COLO829 (cell line): ENCODE measurements at places on chromosomes 1 and 21.
A peak's percentile ranks its signal among the peaks of the same experiment; 100 is the strongest.

GRCh38 chr1:16977377-16977776 is 3.0 kb downstream of the MFAP2 start:
- no peak for DNase-seq

DNA sequence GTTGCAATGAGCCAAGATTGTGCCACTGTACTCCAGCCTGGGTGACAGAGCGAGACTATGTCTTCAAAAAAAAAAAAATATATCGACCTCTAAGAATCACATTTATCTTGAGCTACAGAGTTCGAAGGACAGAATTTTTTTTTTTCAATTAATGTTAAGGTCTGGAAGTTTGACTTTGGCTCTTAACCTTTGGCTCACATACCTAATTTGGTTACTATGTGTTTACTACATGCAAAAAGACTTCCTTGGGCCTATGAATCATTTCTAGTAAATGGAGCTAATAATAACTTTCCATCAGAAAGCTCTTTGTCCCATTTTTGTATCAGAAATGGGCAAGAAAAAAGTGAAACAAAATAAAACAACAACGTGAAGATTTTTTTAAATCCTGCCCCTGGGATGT is 351.2 kb downstream of the SMYD3 start:
- DNase-seq = peak; percentile 76

- DNase-seq = no peak
Measured at GRCh38 chr1:34907487-34908090, 21.9 kb downstream of the DLGAP3 start.

GRCh38 chr1:30054126-30054525 is 669.3 kb downstream of the MATN1 start:
- DNase-seq = no peak

DNA sequence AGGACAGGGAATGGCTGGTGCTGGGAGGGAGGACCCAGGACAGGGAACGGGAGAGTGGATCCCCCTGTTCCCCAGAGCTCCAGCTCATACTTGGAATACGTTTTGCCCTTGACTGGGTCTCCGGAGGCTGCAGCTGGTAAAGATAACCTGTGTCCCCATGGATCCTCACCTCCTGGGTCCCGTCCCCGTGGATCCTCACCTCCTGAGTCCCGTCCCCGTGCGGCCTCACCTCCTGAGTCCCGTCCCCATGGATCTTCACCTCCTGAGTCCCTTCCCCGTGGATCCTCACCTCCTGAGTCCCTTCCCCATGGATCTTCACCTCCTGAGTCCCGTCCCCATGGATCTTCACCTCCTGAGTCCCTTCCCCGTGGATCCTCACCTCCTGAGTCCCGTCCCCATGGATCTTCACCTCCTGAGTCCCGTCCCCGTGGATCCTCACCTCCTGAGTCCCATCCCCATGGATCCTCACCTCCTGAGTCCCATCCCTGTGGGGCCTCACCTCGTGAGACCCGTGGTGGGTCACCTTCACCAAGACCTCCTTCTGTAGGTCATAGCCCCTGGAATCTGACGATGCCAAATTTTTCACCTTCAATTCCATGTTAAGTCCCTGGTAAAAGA is 61.4 kb downstream of the SCCPDH start:
- DNase-seq = no peak

- peak; percentile 83 for DNase-seq
Measured at GRCh38 chr1:116574581-116575291, 3.9 kb upstream of the CD58 start.

GRCh38 chr1:240194120-240194519 is 102.4 kb downstream of the FMN2 start:
- DNase-seq = no peak

- no peak for DNase-seq
Measured at GRCh38 chr1:190808035-190808434, 330.4 kb upstream of the BRINP3 start.

DNA sequence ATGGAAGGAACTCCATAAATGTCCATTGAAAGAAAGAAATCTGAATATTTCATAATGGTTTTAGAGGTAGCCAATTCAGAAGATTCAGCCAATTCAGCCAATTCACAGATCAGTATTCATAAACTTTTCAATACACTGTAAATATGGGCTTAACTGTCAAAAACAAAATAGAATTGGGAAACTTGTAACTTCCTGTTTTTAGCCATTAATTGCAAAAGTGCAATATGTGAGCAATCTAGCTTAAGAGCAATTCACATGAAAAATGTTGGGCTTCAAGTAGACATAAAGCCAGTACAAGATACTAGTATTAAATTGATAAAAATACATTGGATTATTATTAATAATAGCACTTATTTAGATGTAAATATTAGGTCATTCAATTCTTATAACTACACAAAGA is 27.5 kb upstream of the PLPPR4 start:
- DNase-seq = no peak

- DNase-seq = no peak
Measured at GRCh38 chr1:182394055-182394775, 2.6 kb upstream of the GLUL start.

DNA sequence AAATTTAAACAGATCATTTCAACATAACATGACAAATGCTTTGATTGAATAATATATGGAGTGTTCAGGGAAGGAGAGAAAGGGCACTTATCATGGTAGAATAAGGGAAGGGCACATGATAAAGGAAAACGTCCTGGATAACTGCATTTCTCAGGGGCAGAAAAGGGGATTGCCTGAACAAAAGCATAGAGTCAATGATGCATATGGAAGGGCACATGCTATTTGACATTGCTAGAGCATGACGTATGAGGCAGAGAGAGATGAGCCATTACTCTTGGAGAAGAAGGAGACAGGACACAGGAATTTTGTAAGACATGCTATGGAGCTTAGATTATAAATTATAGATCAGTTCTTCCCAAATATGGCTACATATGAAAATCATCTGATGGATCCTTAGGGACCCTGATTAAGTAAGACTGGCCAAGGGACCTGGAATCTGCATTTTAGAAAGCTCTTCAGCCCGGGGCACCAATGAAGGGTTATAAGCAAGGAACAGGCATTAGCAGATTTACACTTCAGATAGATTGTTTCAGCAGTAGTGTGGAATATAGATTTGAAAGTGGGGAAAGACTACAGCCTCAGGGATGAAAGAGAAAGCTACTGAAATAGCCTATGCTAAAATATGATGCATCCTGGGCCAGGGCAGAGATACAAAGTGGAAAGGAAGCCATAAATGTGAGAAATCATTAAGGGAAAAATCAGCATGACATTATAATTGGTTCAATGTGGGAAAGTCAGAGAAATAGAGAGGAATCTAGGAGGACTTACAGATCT is 21.3 kb downstream of the FMO2 start:
- no peak for DNase-seq

GRCh38 chr1:96072021-96072420 is 649.6 kb upstream of the PTBP2 start:
- DNase-seq = no peak

- no peak for DNase-seq
Measured at GRCh38 chr1:39836595-39837110, 46.7 kb downstream of the TRIT1 start.

GRCh38 chr1:13930151-13930550 is 230.2 kb downstream of the PRDM2 start:
- no peak for DNase-seq

DNA sequence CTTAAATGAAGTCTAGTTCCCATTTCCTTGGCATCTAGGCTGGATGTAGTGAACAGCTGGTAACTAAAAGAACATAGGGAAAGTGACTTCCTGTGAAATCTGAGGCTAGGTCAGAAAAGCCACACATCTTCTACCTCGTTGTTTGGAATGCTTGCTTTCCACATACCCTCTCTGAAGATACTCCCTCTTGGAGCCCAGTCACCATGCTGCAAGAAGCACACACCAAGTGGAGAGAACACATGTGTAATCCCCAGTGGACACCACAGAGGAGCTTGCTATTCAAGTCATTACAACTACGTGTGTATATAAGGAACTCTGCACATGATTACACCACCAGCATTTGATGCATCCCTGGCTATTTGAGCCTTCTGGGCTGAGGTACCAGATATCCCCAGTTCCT is 125.9 kb downstream of the RGS21 start:
- no peak for DNase-seq

- no peak for DNase-seq
Measured at GRCh38 chr1:3107201-3107600, 38.2 kb downstream of the PRDM16 start.

- no peak for DNase-seq
Measured at GRCh38 chr1:112704391-112704933, 2.5 kb downstream of the RHOC start.

- DNase-seq = no peak
Measured at GRCh38 chr1:55063577-55063942, 24.2 kb downstream of the PCSK9 start.

GRCh38 chr1:192702212-192702902 is 66.4 kb downstream of the RGS13 start:
- peak; percentile 66 for DNase-seq

DNA sequence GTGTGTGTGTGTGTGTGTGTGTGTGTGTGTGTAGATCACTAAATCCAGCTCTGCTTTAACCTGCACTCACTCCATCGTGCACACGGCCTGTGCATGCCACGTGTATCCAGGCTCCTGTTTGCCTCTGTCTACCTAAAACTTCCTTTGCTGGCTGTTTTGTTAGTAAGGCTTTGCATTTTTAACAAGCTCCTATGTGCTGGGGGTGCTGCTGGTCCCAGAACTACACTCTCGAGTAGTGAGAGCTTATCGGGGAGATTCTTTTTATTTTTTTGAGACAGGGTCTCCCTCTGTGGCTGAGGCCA is 596 bp upstream of the TCEA3 start:
- DNase-seq = no peak

GRCh38 chr1:54272134-54272533 is 72.2 kb downstream of the MRPL37 start:
- DNase-seq = no peak

GRCh38 chr1:90706437-90707362 is 10.4 kb downstream of the BARHL2 start:
- peak; percentile 3 for DNase-seq

DNA sequence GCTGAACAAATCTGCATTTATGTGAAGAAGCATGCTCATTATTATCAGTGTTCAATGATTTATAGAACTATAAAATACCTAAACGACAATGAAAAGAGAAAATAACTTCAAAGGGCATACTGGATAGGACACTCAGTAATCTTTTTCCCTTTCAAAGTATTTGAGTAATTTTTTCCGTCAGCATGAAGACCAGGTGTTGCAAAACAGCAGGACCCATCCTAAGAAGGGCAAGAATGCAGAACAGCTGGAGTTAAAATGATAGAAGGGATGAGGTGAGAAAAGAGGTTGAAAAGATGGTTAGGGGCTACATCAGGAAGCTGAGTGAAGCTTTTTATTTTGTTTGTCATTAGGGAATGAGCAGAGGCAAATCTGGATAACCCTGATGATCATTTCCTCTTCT is 7.1 kb upstream of the RGS18 start:
- no peak for DNase-seq

DNA sequence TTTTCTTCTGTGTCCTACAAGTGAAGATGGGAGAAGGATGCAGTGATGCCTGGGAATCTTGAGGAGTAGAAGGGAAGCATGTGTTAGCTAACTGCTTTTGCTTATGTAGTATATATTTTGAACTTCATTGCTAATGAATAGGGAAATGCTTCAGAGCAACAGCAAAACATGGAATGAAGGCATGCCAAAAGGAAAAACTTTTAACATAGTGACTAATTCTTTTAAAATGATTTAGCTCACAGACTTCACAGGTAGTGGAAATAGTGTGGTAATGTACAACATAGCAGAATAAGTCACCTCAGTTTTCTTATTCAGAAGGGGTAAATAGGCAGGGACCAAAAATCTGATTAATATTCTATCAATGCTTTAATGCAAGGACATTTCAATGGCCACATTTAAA is 95.5 kb downstream of the LYPLAL1 start:
- DNase-seq = no peak
